ENCODE measurements at places on chromosomes 3 and 15.

DNA sequence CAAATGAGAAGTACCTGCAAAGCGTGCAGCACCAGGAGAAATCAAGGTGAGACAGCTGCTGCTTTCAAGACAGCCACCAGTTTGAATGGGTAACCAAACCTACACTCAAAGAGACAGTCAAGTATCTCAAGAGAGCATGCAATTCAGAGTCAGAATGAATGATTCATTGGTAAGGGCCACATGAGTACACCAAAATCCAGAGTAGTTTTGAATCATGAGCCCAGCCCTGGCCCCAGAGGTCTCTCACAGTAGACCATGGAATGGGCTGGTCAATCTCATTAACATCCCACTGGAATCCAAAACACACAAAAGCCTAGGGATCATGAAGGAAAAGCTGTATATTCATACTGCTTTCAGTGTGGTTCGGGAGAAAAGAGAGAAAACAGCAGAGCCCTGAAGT, 242.8 kb downstream of the TBL1XR1 start:
- no peak for DNase-seq

- DNase-seq, result no peak
Observed at GRCh38 chr3:85003479-85003878, 44.7 kb downstream of the CADM2 start.

- DNase-seq, result peak; percentile 78
Observed at GRCh38 chr3:168220556-168220955, 124.8 kb upstream of the GOLIM4 start.

GRCh38 chr3:101675709-101676215, 1.2 kb downstream of the ZBTB11 start:
- no peak for DNase-seq

DNA sequence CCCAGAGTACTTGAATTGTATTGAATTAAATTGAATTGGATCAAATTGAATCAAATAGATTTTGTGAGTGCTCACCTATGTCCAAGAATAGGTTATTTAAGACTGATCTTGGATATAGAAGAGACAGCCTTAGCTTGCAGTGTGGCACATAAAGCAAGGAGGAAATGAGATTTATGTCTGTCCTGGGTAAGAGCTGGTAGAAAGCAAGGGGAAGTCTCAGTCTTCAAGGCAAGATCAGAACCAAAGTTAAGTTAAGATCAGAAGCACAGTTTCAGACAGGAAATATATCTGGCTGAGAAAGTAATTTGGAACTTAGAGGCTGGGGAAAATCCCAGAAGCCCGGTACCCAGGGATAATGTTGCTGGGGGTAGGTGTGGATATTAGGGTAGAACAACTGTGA, 244.4 kb upstream of the ARPP21 start:
- DNase-seq, result no peak

- DNase-seq, result no peak
Observed at GRCh38 chr3:38551026-38551832, 55.1 kb downstream of the EXOG start.

DNA sequence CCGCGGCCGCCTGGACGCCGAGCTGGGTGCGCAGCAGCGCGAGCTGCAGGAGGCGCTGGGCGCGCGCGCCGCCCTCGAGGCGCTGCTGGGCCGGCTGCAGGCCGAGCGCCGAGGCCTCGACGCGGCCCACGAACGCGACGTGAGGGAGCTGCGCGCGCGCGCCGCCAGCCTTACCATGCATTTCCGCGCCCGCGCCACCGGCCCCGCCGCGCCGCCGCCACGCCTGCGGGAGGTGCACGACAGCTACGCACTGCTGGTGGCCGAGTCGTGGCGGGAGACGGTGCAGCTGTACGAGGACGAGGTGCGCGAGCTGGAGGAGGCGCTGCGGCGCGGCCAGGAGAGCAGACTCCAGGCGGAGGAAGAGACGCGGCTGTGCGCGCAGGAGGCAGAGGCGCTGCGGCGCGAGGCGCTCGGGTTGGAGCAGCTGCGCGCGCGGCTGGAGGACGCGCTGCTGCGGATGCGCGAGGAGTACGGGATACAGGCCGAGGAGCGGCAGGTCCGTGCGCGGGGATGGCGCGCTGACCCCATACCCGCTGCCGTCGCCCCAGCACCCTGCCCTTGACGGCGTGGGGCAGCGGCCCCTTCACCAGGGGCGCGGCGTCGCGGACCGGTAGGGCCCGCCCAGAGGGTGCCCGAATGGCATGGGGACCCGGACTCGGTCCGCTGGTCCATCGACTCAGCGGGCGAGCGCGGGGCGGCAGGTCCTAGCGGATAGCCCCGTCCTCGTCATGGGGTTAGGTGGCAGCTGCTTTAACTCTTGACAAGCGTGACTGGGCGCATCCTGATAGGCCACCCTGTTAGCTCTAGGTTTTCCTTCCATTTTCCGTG, 848 bp downstream of the SYNM start:
- DNase-seq, result peak; percentile 62

DNA sequence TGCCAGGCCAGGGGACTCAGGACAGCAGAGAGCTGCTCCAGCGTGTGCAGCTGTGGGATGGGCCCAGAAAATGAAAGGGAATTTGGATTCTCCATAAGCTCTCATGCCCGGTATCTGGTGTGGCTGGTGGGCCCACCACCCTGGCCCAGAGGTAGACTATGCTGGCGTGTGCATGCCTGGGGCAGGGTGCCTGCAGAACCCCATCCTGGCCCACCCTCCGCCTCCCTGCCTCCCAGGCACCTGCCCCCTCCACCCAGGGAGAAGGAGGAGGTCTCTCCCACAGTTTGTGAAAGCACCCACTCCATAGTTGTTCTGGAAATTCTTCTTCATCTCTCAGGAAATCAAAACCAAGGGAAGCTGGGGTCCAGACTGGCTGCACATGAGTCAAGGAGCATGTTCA, 112.9 kb downstream of the ADCY5 start:
- no peak for DNase-seq

- DNase-seq, result peak; percentile 88
Observed at GRCh38 chr3:113287803-113288648, 76.7 kb downstream of the BOC start.
